ENCODE measurements at places on chromosomes 4 and X.

- DNase-seq, result no peak
Measured at GRCh38 chr4:10575414-10575813, 109.2 kb downstream of the CLNK start.

DNA sequence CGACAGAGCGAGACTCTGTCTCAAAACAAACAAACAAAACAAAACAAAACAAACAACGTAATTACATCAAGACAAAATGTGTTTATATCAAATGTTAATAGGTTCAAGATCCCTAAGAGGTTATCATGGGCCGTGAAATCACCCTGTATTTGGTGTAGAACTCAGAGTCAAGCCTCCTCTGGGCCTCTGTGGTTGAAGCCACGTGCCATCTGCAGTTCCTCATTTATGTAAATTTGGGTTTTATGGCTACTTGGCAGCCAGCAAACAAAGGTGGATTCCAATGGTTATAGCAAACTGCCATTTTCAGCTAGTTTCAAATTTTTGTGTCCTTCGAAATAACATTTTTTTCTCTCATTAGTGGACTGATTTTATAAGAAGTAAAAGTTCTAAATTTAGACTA lies 16.4 kb downstream of the NSDHL start:
- DNase-seq, result no peak

DNA sequence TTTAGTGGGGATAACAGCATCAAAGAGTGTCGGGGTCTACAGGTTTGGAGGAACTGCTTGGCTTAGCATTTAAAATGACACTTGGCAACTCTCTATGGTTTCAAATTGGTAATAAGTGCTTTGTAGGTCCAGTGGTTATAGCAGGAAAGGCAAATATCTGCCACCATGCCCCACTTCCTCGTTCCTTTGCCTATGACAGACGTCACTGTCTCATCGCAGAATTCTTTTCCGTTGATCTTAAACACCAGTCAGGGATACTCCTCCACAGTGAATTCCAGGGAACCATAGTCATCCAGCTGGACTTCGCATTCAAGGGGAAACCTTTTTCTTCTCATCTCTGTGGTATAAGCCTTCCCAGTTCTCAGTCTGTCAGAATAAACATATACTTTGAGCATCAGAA lies 319.1 kb downstream of the GPAT3 start:
- DNase-seq, result peak; percentile 92

- no peak for DNase-seq
Measured at GRCh38 chrX:64150775-64151174, 54.7 kb downstream of the AMER1 start.

GRCh38 chr4:78207541-78207940 lies 150.4 kb downstream of the FRAS1 start:
- DNase-seq, result no peak

- DNase-seq, result no peak
Measured at GRCh38 chr4:99574530-99575324, at the start of gene MTTP. MTTP (plus strand) TSS chr4:99574824; CDS start chr4:99574910, 86 bp downstream.

GRCh38 chr4:185311113-185311888 lies 84.4 kb downstream of the LRP2BP start:
- peak; percentile 81 for DNase-seq

DNA sequence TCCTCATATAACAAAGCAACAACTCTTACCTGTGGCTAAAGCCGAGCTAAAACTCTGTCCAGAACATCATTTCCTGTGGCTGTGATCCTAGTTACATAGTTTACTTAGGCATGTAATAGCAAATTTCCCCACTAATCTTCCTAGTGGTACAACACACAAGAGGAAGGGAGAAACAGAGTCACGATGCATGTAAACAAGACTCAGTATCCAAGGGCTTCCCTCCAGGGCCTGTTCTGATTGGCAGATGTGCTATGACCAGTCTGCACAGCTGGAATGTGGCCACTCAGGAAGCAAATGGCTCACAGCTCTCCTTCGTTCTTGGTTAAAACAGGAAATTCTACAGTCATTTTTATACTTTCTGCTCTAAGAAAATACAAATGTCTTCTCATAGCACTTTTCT lies 49.2 kb upstream of the PRSS48 start:
- peak; percentile 90 for DNase-seq

DNA sequence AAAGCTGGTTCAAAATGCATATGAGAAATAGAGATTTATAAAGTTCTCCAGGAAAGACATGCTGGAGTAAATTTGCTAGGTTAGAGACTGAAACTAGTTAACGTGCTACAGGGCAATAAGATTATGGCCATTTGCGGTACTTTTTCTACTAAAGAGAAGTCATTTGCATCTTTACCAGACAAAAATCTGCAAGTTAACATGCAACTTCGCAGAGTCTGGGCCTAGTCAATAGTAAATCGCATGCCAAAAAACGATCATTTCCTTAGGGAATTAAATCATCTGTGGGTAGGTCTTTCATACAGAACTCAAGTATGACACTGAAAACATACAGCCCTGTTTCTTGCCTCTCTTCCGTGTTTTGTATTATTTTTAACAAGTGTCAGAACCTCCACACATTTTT lies 32.8 kb upstream of the REST start:
- no peak for DNase-seq

GRCh38 chrX:56766554-56767347 lies 37.7 kb downstream of the NBDY start:
- peak; percentile 73 for DNase-seq

DNA sequence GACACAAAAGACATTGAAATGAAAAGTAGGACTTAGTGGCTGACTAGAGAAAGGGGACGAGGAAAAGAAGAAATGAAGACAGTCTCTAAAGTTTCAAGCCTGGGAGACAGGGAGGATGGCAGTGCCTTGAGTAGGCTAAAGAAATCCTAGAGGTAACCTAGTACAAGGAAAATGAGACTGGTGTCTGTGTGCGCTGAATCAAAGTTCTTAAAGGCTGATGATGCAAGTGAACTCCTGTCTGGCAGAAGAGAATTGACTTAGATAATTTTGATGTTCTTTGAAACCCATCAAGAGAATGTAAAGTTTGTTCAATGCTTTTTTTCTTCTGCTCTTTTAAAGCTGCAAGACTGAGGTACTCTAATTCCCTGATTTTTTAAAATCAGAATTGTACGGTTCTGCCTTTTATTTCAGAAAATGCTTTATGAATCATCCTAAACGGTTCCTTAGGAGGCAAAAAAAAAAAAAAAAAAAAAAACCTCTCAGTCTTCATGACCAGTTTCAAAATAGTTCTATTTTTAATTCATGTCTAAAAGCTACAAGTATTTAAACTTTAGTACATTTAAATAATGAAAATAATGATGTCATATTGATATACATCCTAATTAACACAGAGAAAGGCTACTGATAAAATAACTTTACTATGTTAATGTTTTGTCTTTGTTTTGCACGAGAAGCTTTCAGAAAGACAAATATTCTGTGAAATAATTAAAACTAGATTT lies 189.8 kb downstream of the PPP3CA start:
- peak; percentile 53 for DNase-seq

GRCh38 chrX:9845578-9845952 lies 59.3 kb downstream of the SHROOM2 start:
- peak; percentile 80 for DNase-seq

GRCh38 chr4:94641702-94642560 lies 115.8 kb upstream of the BMPR1B start:
- DNase-seq, result peak; percentile 66

- DNase-seq, result no peak
Measured at GRCh38 chr4:83723609-83724008, 187.7 kb downstream of the GPAT3 start.

Measured in amniotic epithelial cell (primary cell).